ENCODE measurements at places on chromosomes 5 and 9. TPM values are rescaled to one million over a fixed set of nuclear protein-coding genes. Genes with fewer than 3 reads are reported as not detected.

The PCDHGB5 gene
- total RNA-seq, result 23.0 TPM

The DOLPP1 gene
- 12.0 TPM for total RNA-seq

The PCDHB11 gene
- 0.16 TPM for total RNA-seq

The PIP5K1B gene
- 0.06 TPM for total RNA-seq

The CNTLN gene
- 6.6 TPM for total RNA-seq

The LMBRD2 gene
- 12.1 TPM for total RNA-seq

The OLFM1 gene
- total RNA-seq, result 25.5 TPM

The ZCCHC7 gene
- total RNA-seq, result 14.4 TPM

The RGS7BP gene
- total RNA-seq, result 2.8 TPM

The BSPRY gene
- not detected for total RNA-seq

The OR1Q1 gene
- total RNA-seq, result not detected

The GCNT4 gene
- total RNA-seq, result 0.25 TPM

The SLC6A19 gene
- not detected for total RNA-seq

The MEF2C gene
- 75.9 TPM for total RNA-seq

The PCSK5 gene
- total RNA-seq, result 2.5 TPM

The GPRIN1 gene
- 2.9 TPM for total RNA-seq

The SLCO6A1 gene
- not detected for total RNA-seq

The PCDHB9 gene
- 0.31 TPM for total RNA-seq

The OTULINL gene
- total RNA-seq, result 0.49 TPM
